Bladder microvascular endothelial cell (primary cell): ENCODE measurements at places on chromosomes 3 and 15. TPM values are rescaled to one million over a fixed set of nuclear protein-coding genes. Genes with fewer than 3 reads are reported as not detected.

The SPCS1 gene
- 25.7 and 32.0 TPM in 2 replicates for total RNA-seq

The ABHD10 gene
- total RNA-seq: 25.7 and 37.4 TPM in 2 replicates

The FAM43A gene
- total RNA-seq: 185 and 261 TPM in 2 replicates

The SOX14 gene
- not detected in 2 replicates for total RNA-seq

The UROC1 gene
- total RNA-seq: not detected in 2 replicates

The SCAANT1 gene
- not detected in 2 replicates for total RNA-seq

The GOLGA8G gene
- total RNA-seq: not detected in 2 replicates

The ARGFX gene
- not detected in 2 replicates for total RNA-seq

The SAXO2 gene
- total RNA-seq: 0.06 and 0.65 TPM in 2 replicates

The NECTIN3 gene
- total RNA-seq: 19.4 and 49.0 TPM in 2 replicates

The MINAR1 gene
- total RNA-seq: 0.16 and 0.31 TPM in 2 replicates

The CGNL1 gene
- 1.9 and 23.0 TPM in 2 replicates for total RNA-seq

The ACP3 gene
- not detected in 2 replicates for total RNA-seq

The MYO5C gene
- 19.4 and 23.3 TPM in 2 replicates for total RNA-seq
